Ureter (tissue), 1 donor: ENCODE measurements at places on chromosomes 12 and 14.

DNA sequence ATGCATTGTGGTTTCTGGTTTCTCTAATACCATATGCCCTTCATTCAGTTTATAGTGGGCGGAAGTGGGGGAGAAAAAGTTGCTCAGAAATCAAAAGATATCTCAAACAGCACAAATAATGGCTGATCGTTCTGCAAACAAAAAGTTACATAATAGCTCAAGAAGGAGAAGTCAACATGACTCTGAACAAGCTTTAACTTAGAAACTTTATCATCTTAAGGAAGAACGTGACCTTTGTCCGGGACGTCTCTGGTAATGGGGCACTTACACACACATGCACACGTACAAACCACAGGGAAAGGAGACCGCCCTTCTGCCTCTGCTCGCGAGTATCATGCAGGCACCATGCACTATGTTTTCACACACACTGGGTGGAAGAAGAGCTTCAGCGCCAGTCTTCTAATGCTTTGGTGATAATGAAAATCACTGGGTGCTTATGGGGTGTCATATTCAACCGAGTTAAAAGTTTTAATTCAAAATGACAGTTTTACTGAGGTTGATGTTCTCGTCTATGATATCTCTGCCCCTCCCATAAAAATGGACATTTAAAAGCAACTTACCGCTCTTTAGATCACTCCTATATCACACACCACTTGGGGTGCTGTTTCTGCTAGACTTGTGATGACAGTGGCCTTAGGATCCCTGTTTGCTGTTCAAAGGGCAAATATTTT, 4.7 kb downstream of the FOS start:
- DNase-seq = no peak

DNA sequence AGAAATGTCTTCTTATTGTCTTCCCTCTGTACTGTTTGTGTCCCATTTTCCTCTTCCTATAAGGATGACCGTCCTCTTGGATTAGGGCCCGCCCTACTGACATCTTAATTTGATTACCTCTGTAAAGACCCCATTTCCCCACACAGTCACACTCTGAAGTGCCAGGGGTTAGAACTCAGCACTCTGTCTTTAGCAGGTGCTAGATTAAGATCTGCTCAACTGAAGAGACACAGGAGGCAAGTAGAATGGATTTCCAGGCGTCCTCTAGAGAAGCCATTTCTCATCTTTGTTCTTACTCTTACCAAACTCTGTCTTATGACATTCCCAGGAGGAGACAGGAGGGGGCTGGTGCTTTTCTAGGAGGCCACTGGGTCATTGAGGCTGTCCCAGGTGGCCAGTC, 50.8 kb downstream of the VCPKMT start:
- no peak for DNase-seq

GRCh38 chr14:77498984-77499527, 440 bp upstream of the ISM2 start:
- no peak for DNase-seq

DNA sequence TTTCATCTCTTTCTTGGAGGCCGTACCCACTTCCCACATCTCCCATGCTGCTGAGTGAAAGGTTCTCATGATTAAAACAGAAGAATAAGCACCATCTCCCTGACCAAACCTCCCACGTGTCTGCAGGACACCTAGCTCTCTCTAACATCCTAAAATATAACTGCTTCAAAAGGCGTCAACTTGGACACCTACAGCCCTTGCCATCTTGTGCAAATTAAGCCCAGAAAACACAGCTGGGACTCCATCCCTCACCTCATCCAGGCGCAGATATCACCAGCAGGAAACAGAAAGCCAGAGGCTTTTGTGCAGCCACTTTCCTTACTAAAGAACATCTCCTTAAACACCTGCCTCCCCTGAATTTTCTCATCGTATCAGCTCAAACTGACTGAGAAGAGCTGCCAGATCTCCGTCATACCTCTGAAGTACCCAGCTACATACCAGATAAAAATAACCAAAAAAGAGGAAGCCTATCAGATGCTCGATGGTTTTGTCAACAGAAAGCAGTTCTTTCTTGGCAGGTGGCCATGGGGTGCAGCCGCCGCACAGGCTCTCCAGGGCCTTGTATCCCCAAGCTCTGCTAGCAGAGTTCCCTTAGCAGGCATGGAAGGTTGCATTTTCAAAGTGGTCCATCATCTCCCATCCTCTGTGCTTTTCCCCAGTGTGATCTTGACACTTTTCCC, 28.8 kb downstream of the MAP3K9 start:
- peak; percentile 50 for DNase-seq

DNA sequence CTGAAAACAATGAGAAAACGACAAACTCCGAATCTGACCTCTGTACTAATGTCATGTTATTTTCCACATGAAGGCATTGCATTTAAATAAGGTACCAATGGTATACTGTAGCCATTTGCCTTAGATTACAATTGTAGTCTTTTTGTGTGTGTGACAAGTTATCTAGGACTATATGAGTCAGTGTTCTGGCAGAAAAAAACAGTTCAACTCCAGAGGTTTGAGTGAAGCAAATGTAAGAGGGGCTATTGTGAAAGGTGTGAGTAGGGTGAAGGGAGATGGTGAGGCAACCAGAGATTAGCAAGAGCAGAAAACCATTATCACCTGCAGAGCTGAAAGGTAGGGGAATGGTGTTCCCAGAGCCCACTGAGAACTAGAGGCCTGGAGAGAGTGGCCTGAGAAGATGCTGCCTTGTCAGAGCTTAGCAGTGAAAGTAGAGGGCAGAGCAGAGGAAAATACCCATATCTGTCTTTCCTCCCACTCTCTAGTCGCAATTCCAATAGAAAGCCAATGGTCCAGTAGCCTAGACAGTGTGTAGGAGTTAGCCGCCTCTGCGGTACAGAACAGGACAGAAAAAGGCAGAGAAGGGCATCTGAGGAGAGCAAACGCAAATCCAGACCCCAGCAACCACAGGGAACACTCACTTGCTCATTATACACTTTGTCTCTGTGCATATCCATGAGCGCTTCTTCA, 112.2 kb downstream of the DYRK2 start:
- no peak for DNase-seq

- no peak for DNase-seq
These were observed 13.0 kb downstream of the MVK start for GRCh38 chr12:109586385-109587296.

DNA sequence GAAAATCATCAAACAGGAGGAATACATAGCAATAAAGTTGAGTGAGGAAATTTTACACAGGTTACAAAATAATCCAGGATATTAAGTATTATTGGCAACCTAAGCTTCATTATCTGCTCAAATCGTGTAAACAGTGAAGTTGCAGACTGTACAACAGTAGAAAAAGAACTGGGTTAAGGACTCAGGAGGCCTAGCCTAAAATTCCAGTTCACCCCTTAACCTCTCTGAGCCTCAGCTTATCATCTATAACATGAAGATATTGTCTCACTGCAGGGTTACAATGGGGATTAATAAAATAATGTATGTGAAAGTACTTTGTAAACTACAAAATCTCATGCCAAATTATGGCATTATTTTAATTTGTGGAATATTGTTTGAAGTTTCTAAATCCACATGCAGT, 26.0 kb downstream of the DDHD1 start:
- DNase-seq = no peak

DNA sequence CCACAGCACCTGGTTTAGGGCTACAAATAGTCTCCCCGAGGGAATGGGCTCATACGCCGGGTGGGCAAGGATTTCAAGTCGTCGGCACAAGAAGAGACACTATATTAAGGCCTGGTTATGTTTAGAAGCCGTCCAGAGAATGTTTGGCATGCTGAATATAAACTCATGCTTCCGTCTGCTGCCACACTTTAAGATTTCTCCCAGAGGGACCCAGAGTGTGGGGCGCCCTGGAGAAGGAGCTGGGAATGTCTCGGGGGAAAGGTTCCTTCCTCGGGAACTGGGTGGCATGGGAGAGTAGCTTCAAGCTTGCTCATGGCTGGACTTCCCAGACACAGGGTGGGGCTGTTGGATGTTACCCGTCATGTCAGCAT, 295.7 kb downstream of the CACNA1C start:
- no peak for DNase-seq

- no peak for DNase-seq
These were observed 8.5 kb upstream of the VASH1 start for GRCh38 chr14:76752744-76753143.

- no peak for DNase-seq
These were observed 31.0 kb downstream of the TMEM116 start for GRCh38 chr12:111981987-111982386.

DNA sequence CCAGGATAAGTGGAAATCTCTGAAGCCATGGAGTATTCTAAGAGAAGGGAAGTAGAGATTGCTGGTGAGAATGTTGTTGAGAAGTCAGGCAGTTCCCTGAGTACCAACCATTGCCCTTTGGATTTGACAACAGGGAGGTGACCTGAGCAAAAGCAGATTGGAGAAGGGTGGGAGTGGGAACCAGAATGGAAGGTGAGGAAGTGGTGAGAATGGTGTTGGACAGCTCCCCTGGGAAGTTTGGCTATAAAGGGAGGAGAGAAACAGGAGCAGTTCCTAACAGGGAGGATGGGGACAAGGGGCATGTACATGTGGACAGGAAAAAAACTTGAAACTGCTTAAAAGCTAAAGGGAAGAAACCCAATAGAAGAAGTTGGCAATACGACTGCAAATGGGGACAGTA, 198.1 kb downstream of the ETV6 start:
- DNase-seq = no peak

DNA sequence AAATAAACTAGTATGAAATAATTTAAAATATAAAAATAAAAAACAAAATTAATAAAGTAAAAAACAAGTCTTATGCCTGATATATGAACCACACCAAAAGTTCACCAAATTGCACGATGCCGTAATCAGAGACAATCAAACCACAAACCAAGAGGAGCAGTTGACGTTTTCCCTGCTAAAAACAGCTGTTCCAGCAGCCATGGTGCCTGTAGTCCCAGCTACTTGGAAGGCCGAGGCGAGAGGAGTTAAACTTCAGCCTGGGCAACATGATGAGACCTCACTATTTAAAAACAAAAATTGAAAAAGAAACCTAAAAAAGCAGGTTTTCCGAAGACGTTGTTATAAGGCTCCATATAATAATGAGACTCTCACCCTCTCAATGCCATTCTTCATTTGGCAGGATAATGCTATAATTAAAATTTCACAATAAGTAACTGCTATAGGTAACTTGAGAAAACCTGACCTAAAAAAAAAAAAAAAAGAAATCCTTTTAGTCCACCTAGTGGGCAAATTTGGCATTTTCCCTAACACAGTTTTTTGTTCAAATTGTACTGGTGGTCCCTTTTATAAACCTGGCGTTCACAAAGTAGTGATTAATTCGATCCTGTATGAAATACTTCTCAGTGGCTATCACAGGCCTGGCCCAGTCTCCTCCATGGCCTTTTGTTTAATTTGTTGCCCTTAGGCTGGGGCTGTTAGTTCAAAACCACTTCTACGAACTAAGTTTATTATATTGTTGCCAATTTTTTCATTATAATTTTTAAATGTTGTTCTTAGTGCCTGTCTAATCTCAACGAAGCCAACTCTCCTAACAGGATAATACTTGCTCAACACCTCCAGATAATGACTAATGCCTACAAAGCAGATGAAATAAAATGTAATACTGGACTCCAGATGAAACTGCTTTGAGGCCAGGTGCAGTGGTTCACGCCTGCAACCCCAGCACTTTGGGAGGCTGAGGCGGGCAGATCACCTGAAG, 62.1 kb downstream of the TNFAIP2 start:
- no peak for DNase-seq

DNA sequence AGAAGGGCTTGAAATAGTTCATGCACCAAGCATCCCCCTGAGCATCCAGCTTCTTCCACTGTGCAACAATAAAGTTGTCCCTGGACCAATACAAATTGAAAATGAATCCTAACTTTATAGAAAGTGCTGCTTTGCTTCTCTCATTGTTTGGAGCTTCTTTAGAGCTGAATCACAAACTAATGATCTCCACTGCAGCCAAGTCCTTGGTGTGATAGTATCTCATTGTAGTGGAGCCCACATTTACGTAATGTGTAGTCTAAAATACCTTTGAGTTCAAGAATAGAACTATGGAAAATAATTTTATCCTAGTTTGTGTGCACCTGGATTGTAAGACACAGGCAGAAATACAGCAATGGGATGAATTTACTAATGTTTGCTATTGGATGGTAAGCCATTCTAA, 319.9 kb downstream of the EGLN3 start:
- DNase-seq = no peak

DNA sequence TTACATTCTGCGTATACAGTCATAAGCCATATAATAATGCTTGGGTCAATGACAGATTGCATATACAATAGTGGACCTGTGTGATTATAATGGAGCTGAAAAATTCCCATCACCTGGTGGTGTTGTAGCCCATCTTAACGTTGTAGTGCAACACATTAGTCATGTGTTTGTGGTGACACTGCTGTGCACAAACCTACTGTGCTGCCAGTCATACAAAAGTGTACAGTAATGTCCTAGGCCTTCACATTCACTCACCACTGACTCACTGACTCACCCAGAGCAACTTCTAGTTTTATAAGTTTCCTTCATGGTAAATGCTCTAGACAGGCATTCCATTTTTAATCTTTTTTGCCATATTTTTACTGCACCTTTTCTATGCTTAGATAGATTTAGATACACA, 194.8 kb upstream of the SEL1L start:
- no peak for DNase-seq

DNA sequence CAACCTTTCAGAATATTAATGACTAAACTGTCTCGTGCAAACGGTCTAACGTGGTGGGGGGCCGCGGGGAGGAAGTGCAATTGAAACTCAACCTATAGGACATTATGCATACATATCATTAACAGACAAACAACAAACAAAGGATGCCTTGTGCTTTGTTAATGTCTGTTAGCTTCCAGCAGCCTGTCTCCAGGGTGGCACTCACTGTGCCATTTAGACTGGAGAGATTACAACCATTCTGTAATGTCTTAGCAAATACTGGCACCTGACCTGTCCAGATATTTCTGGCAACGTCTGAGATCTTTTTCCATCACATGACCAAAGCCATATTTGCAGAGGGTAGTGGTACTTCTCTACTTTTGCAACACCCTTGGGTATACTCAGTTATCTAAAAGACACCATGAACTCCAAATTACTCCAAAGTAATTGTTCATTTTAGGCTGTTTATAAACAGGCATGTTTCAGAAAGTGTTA, 11.6 kb downstream of the BHLHE41 start:
- no peak for DNase-seq

DNA sequence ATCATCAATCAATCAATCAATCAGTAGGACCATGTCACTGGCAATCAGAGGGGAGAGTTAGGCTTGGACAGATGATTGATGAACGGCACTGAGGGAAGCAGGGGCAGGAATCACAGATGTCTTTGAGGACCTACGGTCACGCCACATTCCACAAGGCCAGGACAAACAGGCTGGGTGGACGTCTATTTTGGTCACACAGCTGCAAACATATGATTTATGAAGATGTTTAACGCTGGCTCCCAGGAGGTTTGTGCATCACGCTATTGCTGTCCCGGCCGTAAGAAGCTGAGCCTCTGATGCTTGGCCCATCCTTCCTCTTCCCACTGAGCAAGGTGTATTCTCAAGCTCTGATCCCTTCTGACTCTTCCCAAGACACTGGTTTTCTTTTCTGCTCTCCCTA, 160.8 kb downstream of the FOXN3 start:
- DNase-seq = no peak

- DNase-seq = no peak
These were observed 11.0 kb downstream of the ZFC3H1 start for GRCh38 chr12:71652656-71653055.
